ENCODE measurements at places on chromosomes 3 and 15.

GRCh38 chr3:170089862-170090600 lies 52.2 kb downstream of the GPR160 start:
- DNase-seq: no peak
- no peaks in the 10 kb centered on the region for H3K27me3 ChIP-seq
- no peak overlapping the region for H3K27ac ChIP-seq
- peaks cover 24% of the 10 kb centered on the region for H3K36me3 ChIP-seq
- no peak overlapping the region for H3K4me3 ChIP-seq

DNA sequence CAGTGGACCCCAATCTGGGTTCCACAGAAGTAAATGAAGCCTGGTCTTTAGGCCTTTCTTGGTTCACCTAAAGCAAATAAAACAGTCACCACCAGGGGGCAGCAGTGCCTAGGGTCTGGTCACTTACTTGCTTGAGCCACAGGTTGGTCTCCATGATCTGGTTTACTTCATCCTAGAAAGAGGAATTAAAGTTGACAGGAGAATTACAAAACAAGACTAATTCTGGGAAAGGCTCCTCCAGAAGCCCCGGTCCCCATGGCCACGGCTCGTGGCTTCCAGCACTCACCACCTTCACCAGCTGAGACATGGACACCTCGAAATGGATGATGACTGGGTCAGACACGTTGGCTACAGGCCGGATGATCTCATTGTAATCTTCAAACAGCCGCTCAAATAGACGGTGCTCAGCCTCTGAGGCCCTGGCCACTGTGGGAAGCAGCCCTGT lies 2.3 kb downstream of the CHRNA3 start:
- peak; percentile 66 for DNase-seq
- no peak overlapping the region for H3K4me3 ChIP-seq
- H3K27ac ChIP-seq: no peak overlapping the region
- peaks cover 42% of the 10 kb centered on the region for H3K27me3 ChIP-seq

DNA sequence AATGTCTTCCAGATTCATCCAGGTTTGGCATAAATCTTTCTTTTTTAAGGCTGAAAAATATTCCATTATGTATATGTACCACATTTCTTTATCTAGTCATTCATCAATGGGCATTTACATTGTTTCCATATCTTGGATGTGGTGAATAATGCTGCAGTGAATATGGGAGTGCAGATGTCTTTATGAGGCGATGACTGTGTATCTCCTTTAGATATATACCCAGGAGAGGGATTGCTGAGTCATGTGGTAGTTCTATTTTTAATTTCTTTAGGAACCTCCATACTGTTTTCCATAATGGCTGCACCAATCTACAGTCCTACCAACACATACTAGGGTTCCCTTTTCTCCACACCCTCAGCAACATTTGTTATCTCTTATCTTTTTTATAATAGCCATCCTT lies 96.3 kb downstream of the LRRC28 start:
- H3K36me3 ChIP-seq: no peaks in the 10 kb centered on the region
- H3K4me1 ChIP-seq: peaks cover 19% of the 10 kb centered on the region
- no peak overlapping the region for H3K27ac ChIP-seq

GRCh38 chr3:54222316-54222715 lies 100.0 kb downstream of the CACNA2D3 start:
- no peaks in the 10 kb centered on the region for H3K36me3 ChIP-seq
- H3K4me1 ChIP-seq: peaks cover 4% of the 10 kb centered on the region
- H3K27me3 ChIP-seq: no peaks in the 10 kb centered on the region

GRCh38 chr3:21273259-21274025 lies 477.6 kb downstream of the ZNF385D start:
- no peak for DNase-seq
- no peaks in the 10 kb centered on the region for H3K4me1 ChIP-seq
- H3K27me3 ChIP-seq: no peaks in the 10 kb centered on the region
- H3K27ac ChIP-seq: no peak overlapping the region
- no peaks in the 10 kb centered on the region for H3K36me3 ChIP-seq

DNA sequence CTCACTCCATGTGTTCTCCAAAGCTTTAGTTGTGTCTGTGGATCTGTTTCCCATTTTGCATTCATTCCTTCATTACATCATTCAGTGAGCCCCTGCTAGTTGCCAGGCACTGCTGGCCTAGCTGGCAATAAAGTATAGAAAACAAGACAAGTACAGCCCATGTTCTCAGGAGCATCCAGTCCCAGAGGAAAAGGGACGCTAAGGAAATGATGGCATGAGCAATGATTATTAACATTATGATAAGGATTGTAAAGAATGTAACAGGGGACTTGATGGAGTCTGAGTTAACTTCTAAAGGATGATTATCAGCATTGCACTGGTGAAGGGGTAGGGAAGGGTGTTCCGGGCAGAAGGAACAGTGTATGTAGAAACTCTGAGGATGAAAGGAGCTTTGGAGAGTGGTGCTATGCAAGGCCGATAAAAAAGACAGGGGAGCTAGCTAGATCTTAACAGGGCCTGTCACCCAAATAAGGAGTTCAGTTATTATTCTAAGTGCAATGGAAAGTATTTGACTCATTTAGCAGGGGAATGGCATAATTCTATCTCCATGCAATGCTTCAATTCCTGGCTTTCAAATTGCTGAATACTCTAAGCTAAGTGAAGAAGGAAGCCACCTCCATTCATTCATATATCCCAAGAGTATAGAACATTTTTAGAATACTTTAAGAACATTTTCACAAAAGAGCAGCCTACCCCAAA lies 258.2 kb upstream of the STT3B start:
- no peaks in the 10 kb centered on the region for H3K36me3 ChIP-seq
- H3K27ac ChIP-seq: peak overlapping the region; percentile 46
- H3K4me3 ChIP-seq: no peak overlapping the region
- no peaks in the 10 kb centered on the region for H3K27me3 ChIP-seq
- peaks cover 44% of the 10 kb centered on the region for H3K4me1 ChIP-seq
- DNase-seq: no peak

GRCh38 chr3:111864821-111865656 lies 6.0 kb downstream of the PHLDB2 start:
- no peaks in the 10 kb centered on the region for H3K36me3 ChIP-seq
- peak; percentile 9 for DNase-seq
- H3K4me3 ChIP-seq: no peak overlapping the region
- H3K27ac ChIP-seq: no peak overlapping the region

GRCh38 chr15:87917480-87917879 lies 339.1 kb downstream of the NTRK3 start:
- no peaks in the 10 kb centered on the region for H3K36me3 ChIP-seq
- H3K27ac ChIP-seq: no peak overlapping the region
- DNase-seq: no peak
- no peaks in the 10 kb centered on the region for H3K4me1 ChIP-seq
- H3K4me3 ChIP-seq: no peak overlapping the region
- no peaks in the 10 kb centered on the region for H3K27me3 ChIP-seq

GRCh38 chr15:63466378-63467192 lies 37.8 kb upstream of the USP3 start:
- peak; percentile 66 for DNase-seq
- H3K27me3 ChIP-seq: no peaks in the 10 kb centered on the region
- peak overlapping the region; percentile 33 for H3K27ac ChIP-seq
- H3K4me3 ChIP-seq: peak overlapping the region; percentile 44
- no peaks in the 10 kb centered on the region for H3K36me3 ChIP-seq

DNA sequence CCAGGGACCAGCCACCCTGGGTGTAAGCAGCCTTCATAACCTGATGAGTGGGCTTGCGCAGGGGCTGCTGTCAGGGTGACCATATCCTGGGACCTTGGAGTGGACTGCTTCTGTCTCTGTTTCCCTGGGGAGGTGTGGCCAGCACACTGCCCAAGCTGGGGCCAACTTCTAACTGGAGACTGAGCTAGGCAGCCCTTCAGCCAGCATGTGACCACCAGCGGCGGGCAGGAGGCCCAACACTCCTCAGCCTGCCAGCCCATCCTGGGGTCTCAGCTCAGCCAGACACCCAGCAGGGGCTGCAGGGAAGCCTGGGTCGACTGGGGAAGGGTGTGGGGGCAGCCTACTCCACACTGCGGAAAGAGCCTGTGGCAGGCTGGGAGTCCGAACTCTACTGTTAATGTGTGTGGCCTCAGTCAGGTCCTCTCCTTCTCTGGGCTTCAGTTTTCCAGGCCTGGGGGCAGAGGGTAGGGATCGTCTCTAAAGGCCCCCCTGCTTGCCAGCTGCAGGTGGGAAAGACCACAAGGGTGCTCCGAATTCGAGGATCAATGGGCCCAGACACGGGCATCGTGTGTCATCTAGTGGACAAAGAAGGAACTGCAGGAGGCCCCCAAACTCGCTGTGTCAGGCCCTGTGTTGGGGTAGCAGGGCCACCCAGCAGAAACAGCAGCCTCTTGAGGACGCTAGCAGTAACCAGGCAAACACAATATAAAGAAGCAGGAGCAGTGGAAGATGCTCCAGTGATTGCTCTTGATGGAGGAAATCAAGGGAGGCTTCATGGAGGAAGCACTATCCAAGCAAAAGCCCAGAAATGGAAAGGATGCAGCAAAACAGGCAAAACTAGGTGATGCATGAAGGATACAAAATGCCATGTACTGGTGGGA lies 2.0 kb upstream of the SEMA3G start:
- H3K36me3 ChIP-seq: no peaks in the 10 kb centered on the region
- H3K4me1 ChIP-seq: peaks cover 96% of the 10 kb centered on the region
- H3K27ac ChIP-seq: no peak overlapping the region
- no peak overlapping the region for H3K4me3 ChIP-seq

DNA sequence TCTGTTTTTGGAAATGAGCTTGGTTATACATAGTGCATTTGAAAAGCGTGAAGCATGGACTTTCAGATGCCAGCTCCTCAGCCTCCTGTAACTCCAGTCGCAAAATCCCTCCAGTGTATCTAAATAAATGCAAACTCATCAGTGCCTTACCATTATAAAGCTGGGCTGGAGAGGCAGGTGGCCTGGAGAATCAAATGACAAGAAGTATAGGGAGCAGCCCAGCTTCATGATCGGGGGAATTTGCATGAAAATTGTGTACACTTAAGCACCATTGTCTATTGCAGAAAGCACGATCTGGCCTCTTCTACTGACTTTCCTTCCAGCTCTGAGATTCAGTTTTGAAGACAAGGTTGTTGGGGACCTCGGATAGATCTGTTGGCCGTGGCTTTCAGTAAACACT lies 71.7 kb downstream of the IGF1R start:
- peaks cover 81% of the 10 kb centered on the region for H3K4me1 ChIP-seq
- no peak overlapping the region for H3K27ac ChIP-seq
- DNase-seq: no peak
- H3K4me3 ChIP-seq: no peak overlapping the region

GRCh38 chr3:177051411-177051810 lies 145.9 kb downstream of the TBL1XR1 start:
- no peaks in the 10 kb centered on the region for H3K27me3 ChIP-seq
- H3K36me3 ChIP-seq: peaks cover 19% of the 10 kb centered on the region
- no peak overlapping the region for H3K4me3 ChIP-seq
- DNase-seq: no peak
- no peak overlapping the region for H3K27ac ChIP-seq

DNA sequence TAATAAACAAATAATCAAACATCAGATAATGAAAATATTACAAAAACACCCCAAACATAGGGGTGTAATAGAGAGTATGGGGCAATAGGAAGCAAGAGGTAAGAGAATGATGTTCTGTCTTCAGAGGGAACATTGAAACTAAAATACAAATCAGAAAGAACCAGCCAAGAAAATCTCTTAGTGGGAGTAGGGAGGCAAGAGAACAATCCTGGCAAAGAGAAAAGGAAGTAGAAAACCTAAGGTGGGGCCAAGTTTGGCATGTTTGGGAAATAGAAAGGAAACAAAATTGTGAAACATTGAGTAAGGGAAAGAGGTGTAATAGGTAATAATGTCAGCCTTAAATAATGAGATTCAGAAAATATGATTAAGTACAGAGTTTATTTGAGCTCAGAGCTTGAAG lies 467.1 kb downstream of the RBMS3 start:
- H3K36me3 ChIP-seq: no peaks in the 10 kb centered on the region
- DNase-seq: no peak

DNA sequence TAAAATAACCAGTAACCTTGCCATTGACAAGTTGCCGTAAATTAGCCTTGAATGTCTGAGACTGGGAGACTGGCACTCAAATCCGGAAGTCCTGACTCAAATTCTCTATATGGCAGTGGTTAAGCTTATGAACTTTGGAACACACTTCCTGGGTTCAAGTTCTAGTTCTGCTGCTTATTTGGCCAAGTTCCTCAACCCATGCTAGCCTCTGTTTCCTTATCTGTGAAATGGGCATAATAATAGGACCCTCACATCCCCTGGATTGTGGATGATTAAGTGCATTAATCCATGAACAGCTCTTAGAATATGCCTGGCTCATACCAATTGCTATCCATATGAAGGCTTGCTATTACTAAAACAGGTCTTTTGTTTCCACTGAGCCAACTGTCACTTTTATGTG lies 311.5 kb downstream of the EDEM1 start:
- no peak for DNase-seq
- H3K36me3 ChIP-seq: no peaks in the 10 kb centered on the region
- no peaks in the 10 kb centered on the region for H3K27me3 ChIP-seq
- H3K4me1 ChIP-seq: no peaks in the 10 kb centered on the region
- H3K4me3 ChIP-seq: no peak overlapping the region

GRCh38 chr3:170277833-170278580 lies 55.8 kb downstream of the PRKCI start:
- no peaks in the 10 kb centered on the region for H3K27me3 ChIP-seq
- no peak for DNase-seq
- H3K36me3 ChIP-seq: peaks cover 34% of the 10 kb centered on the region
- no peak overlapping the region for H3K4me3 ChIP-seq

DNA sequence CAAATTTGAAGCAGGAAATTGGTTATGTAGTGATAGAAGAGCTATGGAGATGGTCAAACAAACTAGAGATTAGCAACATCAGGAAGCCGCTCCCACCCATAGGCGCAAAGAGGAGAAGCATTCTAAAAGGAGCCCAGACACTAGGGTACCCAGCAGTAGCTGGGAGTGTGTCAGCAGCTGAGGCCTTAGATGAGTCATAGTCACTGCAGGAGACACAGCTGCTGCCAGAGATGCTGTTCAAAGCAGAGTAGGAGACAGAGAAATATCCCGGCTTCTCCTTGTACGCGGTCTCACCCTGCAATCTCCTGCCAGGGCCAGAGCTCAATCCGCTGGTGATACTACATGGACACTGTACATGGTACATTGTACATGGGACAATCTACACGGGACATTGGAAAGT lies 61.9 kb downstream of the VGLL3 start:
- no peak overlapping the region for H3K4me3 ChIP-seq
- H3K4me1 ChIP-seq: no peaks in the 10 kb centered on the region
- no peak overlapping the region for H3K27ac ChIP-seq
- H3K27me3 ChIP-seq: no peaks in the 10 kb centered on the region
- H3K36me3 ChIP-seq: no peaks in the 10 kb centered on the region

- no peaks in the 10 kb centered on the region for H3K36me3 ChIP-seq
- no peak overlapping the region for H3K27ac ChIP-seq
- H3K4me3 ChIP-seq: no peak overlapping the region
These were observed 67.6 kb downstream of the MITF start for GRCh38 chr3:69806735-69807438.

- DNase-seq: no peak
- H3K27me3 ChIP-seq: no peaks in the 10 kb centered on the region
- no peaks in the 10 kb centered on the region for H3K36me3 ChIP-seq
- no peak overlapping the region for H3K27ac ChIP-seq
- H3K4me3 ChIP-seq: no peak overlapping the region
These were observed 152.3 kb downstream of the MAGI1 start for GRCh38 chr3:65886391-65886790.

Data from HepG2 (cell line).